NCI-H2227 treated with DMSO at 0.1 percent for 48 hours (cell line): ENCODE measurements at places on chromosomes 1 and 21.

- no peak for DNase-seq
These were observed 2.0 kb downstream of the ARHGAP29 start for GRCh38 chr1:94235189-94236012.

DNA sequence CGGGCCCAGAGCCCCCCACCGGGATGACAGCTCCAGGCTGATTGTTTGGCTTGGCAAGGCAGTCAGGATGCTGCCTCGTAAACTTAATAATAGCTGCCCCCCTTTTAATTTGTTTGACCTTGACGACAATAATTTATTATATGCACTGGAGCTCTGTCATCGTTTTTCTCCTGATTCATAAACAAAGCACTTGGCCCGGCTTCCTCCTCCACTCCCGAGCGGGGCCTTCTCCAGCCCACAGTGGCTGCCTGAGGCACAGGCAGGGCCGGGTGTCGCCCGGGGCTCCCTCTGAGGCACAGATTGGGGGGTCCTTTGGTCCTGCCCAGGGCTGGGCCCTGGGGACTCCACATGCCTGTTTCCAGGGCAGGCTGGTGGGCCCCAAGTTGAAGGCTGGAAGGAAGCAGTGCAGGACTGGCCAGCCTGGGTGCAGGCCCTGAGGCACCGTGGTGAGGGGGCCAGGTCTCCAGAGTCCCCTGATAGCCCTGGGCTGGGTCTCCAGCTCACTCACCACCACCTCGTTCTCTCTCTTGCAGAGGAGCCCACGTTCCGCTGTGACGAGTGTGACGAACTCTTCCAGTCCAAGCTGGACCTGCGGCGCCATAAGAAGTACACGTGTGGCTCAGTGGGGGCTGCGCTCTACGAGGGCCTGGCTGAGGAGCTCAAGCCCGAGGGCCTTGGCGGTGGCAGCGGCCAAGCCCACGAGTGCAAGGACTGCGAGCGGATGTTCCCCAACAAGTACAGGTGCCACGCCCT, 52.0 kb upstream of the ARHGEF16 start:
- no peak for DNase-seq

DNA sequence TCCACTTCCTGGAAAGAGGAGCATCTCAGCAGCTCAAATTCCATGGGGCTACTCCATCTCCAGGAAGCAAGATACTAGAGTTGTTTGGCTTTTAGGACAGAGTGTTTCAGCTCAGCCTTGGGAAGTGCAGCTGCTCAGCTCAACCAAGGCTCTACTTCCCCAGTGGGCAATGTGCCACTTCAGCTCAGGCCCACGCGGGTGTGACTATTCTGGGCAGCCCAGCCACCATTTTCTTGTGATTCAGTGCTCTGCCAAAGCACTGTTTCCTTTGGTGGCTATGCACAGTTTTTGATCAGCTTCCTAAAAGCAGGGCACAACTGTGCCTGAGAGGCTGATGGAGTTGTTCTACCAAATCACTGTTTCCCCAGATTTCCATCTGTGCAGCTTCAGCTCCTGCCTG, 1104.9 kb upstream of the TMPRSS15 start:
- no peak for DNase-seq

DNA sequence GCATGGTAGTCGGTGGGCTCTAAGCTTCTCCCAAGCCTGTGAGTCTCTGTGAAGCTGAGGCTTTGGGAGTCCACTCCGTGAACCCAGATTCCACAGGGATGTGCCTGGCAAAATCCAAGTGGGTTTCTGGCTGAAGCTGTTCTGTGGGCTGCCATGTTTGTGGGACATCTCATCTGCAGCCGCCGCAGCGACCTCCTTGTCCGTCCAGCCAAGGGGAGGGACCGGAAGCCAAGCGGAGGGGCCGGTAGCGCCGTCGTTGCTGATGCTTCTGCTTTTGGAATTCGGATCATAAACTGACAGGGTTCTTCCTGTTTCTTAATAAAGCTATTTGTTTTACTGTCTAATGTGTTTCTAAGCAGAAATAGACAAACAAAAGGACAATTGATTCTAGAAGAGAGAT, 13.3 kb downstream of the KIF26B start:
- DNase-seq = peak; percentile 76

- no peak for DNase-seq
These were observed 3.9 kb downstream of the TMEM63A start for GRCh38 chr1:225878282-225878681.

DNA sequence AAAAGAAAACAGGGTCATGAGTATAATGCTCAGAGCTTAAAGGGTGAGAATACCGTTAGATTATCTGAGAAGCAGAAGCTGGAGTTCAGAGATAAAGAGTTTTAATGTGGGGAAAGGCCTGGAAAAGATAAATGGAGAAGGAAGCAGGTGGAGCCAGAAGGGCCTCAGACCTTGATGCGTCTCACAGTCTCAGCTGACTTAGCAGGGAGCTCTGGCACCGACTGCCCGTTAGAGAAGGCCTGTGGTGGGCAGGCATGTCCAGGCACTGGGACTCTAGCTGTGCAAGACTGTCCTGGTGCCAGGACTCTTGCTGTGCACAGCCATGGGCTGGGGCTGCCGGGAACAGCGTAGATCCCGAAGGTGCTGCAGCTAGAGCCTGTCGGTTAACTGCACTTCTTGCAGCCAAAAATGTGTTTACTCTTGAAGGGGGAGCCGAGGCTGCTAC, 3.8 kb upstream of the SLAMF9 start:
- DNase-seq = no peak

GRCh38 chr1:192580351-192580962, 4.9 kb downstream of the RGS1 start:
- DNase-seq = no peak

- DNase-seq = no peak
These were observed 105.0 kb downstream of the HUNK start for GRCh38 chr21:31977816-31978215.

DNA sequence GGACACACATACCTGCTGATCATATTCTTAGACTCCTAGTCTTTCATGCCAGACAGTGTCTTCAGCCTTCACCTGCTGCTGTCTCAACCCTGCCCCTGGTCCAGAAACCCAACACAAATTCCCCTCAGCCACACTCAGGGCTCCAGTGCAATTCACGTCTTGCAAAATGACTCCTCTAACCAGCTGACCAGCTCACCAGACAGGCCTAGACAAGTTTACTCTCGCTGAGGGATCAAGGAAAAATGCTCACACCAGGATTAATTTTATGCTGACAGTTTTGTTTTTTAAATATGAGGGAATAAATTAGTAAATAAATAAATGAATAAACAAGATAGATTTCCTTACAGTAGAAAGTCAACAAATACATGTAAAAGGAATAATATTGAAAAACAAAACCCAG, 28.5 kb downstream of the CCDC185 start:
- no peak for DNase-seq

DNA sequence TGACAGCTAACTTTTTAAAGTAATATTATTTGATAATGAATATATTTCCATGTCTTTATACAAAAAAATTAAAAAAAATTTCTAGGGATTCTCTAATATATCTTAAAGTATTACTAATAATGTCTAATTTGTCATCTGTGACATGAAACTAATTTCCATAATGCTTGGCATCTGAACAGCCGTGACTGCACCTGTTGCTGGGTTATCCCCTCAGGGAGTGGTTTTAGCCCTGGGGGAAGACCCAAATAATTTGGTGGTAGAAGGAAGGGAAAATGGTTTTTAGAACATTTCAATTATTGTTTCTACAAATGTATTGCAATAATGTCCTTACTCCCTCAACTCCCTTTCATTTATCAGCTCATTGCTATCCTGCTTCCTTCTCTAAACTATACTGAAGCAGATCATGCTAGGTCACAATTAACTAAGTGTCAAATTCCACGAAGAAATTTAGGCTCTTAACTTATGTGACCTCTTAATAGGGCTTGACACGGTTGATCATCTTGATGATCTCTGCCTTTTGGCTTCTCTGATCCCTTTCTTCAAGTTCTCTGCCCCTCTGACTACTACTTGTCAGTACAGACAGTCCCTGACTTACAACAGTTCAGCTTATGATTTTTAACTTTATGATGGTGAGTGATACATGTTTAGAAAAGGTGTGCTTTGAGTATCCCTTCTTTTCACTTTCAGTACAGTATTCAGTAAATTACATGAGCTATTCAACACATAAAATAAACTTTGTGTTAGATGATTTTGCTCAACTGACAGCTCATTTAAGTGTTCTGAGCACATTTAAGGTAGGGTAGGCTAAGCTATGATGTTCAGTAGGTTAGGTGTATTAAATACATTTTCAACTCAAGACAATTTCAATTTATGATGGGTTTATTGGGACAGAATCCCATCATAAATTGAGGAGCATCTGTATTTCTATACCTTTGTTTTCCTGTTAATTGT, 26.4 kb upstream of the DPH5 start:
- DNase-seq = no peak
